ENCODE measurements at places on chromosomes 2 and 18.

DNA sequence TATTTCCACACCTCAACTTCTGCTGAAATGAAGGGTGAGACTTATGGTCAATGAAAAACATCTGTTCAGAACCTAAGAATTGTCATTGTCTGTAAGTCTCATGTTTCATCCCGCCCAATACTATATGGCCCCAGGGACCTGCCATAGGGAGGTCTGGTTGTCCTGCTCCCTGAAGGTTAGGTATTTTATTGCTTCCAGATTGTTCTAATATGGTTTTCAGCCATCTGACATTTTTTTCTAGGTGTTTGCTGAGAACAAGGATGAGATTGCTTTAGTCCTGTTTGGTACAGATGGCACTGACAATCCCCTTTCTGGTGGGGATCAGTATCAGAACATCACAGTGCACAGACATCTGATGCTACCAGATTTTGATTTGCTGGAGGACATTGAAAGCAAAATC, 7.3 kb downstream of the XRCC5 start:
- no peak for DNase-seq

GRCh38 chr2:103962670-103963069, 891.2 kb upstream of the POU3F3 start:
- no peak for DNase-seq

- DNase-seq: no peak
These were observed 138.9 kb downstream of the MEIS1 start for GRCh38 chr2:66573821-66574233.

DNA sequence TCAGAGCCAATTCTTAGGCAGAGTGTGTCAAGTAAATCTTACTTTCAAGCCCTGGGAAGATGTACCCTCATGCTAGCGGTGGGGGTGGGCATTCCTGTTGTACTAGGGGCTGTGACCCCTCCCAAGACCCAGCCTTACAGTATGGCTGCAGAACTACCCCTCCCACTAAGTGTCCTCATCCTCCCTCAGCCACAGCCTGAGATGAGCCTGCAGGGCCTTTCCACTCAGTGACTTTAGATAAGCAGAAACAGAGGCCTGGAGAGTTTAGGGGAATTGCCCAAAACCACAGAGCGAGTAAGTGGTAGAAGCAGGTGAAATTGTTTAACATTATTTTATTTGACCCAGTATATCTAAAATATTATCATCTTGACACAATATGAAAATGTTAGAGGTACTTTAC, 36.6 kb downstream of the TTC32 start:
- no peak for DNase-seq

DNA sequence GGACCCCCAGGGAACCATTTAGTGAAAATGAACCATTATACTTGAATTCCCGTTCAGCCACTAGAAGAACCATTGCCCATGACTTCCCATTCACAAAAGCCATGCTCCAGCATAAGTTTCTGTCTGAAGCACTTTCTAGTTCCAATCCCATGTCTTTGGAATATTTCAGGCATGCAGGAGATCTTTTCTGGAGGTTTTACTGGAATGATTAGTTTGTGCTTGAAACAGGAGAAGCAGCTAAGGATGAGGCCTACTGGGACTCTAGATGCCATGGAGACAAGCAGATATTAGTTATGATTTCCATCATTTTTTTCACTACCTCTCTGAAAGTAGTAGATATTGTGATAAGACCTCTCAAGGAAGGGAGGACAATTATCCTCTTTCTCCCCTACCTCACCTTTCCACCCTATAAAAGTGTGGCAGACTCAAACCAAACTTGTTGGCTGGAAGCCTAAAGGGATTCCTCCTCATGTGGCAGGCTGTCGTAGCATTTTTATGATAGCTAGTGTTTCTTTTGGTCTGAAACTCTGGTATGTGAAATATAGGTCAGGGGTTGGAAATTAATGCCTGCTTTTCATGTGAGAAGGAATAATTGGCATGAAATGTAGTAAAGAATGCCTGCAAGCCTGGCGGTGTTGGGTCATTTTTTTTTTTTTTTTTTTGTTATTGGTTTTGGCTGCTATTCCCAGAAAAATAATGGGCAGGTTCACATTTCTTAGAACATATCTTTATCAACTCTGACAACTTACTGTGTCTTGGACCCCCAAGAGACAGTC, 29.3 kb upstream of the MMADHC start:
- peak; percentile 16 for DNase-seq

- DNase-seq: no peak
These were observed 211.2 kb downstream of the TSN start for GRCh38 chr2:121966663-121967062.

DNA sequence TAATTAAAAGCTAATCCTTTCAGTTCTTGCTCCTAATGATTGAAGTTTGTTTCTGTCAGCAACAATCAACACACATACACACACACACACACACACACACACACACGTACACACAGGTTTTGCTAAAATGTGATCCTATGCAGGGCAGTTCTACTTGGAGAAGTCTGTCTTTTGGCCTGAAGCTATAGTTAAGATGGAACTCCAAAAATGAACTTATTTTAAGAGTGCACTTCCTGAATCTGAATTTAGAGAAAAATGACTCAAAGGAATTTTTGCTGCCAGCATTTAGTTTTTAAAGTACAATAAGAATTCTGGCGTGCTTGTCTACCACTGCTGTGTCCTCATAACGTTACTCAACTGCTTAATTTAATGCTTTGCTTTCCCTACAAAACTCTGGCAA, 6.6 kb downstream of the GALNT5 start:
- no peak for DNase-seq

GRCh38 chr2:190938771-190939335, 58.2 kb downstream of the GLS start:
- DNase-seq: no peak

DNA sequence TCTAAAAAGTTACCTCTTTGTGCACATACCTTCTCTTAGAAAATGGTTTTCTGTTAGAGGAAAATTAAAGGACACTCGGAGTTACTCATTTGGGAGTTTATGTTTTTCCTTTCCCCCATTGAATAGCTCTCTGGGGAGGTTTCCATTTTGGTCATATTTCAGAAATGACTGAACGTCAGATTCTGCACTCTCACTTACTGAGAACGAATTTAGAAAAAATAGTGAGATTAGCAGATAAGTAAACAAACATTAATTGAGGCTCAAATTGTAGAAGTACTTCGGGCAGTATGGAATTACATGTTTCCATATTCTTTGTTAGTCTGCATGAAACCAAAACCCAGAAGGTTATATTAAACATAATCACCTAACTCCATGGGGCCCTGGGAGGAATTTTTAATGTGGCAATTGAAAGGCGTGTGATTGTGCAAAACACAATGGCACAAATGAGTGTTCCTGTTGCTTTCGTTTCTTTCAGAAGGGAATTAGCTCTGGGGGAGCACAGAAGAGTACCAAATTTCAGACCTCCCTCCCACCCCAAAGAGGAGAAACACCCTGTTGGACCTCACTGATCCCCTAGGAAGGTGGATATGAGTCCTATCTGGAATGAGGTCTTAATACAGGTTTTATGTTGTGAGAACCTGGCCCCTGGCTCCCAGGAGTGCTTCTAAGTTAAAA, 212.3 kb downstream of the BCL2 start:
- no peak for DNase-seq

- no peak for DNase-seq
These were observed 41.2 kb upstream of the GCFC2 start for GRCh38 chr2:75751824-75752468.
